ENCODE measurements at places on chromosomes 1 and 21.

DNA sequence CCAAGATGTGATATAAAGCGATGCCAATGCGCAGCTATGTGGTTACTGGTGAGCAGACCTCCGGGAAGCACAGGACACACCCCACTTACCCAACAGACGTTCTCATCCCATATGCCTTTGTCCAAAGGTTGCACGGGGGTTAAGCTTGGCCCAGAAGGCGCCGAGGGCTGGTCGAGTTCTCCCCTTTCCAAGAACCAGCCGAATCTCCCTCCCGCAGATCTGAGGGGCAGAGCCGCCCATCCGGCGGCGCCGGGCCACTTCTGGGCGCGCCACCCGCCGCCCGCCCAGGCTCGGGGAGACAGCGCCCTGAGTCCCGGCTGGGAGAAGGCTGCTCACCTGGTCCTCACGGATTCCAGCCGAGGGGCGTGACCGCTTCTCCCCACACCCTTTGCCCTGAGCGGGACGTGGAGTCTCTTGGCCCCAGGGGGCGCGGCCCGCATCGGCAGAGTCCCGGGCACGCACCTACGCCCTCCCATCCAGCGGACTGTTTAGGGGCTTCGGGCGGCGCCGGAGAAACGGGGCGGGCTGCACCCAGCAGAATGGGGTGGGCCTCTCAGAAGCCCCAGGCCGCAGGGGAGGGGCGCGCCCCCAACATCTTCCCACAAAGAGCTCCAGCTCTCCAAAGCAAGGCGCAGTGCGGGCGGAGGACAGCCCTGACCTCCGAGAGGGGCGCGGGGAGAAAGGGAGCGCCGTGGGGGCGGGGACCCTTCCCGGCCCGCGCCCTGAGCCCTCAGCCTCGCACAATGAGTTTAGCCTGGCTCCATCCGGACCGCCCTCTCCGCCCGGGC, 615 bp downstream of the GPR161 start:
- peak; percentile 25 for DNase-seq

GRCh38 chr1:119147661-119148090, 7.2 kb upstream of the WARS2 start:
- DNase-seq: peak; percentile 58

GRCh38 chr1:235500971-235501540, 3.2 kb downstream of the B3GALNT2 start:
- no peak for DNase-seq

GRCh38 chr1:23126801-23127200, 41.9 kb downstream of the LUZP1 start:
- DNase-seq: peak; percentile 58

GRCh38 chr21:30340714-30341573, 3.5 kb upstream of the KRTAP27-1 start:
- peak; percentile 20 for DNase-seq

- no peak for DNase-seq
These were observed 227.1 kb downstream of the DUSP10 start for GRCh38 chr1:221514806-221515205.

DNA sequence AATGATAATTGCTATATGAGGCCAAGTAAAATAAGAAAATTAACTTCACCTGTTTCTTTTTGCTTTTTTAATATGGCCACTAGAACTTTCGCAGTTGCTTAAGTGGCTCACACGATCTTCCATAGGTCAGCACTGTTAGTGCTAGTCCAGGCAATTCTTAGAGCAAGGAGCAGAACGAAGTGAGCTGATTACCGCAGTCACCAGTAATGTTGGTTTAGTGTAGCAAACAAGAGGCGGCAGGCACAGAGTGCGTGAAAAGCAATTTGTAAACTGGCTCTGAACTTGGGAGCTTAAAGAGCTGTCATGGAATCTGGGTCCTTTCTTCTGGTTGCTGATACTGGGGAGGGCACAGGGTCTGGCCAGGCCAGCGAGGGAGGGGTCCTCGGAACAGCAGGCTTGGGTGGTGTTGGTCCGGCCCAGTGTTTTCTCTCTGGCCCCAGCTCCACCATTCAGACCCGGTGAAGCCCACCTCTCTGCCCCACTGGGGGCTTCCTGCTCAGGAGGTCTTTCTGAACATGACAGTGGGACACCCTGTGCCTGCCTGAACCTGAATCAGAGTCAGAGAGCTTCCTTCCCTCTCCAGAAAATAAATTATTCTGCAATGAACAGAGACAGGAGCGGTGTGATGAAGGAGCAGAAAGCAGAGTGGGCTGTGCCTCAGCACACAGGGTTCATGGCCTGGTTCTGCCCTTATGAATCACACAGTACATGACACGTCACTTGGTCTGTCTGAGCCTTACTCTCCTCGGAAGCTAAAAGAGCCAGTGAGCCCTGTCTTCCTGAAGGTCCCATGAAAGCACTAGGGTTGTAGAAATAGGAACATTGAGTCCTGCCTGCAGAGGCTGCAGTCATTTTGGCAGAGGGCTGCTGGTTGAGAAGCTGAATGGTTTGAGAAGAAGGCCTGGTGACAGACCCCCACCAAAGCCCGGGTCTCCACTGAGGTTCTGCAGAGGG, 11.9 kb downstream of the ETS2 start:
- DNase-seq: peak; percentile 54

- no peak for DNase-seq
These were observed 3.9 kb upstream of the CLSTN1 start for GRCh38 chr1:9827558-9828185.

DNA sequence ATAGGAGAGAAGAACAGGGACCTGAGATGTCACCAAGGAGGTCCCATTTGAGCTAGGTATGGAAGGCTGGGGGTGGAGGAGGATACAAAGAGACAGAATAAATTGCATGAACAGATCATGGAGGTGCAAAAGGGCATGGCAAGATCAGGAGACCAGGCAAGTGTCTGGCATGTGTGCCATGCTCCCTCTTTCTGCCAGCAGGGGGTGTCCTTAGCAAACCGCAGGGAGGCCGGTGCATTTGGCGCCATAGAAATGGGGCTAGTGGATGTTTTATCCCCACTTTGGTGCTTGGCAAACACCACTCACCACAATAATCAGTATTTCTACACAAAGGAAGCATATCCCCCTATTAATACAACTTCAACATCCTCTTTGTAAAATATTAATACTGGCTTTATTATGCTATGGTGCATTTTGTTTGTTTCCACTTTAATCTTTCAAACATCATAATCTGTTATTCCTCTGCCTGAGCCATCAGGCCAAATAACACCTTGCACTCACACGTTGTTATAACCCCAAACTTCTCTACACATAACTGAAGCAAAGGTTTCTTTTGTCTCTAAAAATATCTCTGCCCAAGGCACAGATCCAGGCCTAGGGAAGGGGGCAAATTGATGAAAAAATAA, 25.9 kb downstream of the S100A6 start:
- DNase-seq: no peak

- DNase-seq: no peak
These were observed 888.2 kb upstream of the CXADR start for GRCh38 chr21:16624479-16625118.

GRCh38 chr1:76006234-76006633, 68.3 kb upstream of the ST6GALNAC3 start:
- peak; percentile 60 for DNase-seq

DNA sequence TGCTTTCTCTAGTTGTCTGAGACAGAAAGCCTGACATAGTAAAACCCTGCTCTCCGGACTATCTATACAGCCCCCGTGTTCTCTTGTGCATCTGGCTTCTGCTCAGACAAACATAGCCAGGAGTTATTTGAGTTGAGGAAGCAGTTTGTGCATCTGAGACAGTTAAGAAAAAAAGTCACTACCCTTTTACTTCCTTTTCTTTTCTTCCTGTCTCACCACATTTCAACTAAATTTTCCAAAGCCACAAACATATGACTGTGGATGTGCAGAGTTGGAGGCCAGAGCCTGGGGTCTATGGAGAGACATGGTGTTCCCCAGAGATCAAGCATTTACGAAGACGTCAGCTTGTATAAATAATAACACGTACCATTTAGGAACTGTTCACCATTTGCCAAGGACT, 158.5 kb upstream of the FGGY start:
- DNase-seq: no peak

GRCh38 chr1:110859062-110859461, 13.9 kb upstream of the CD53 start:
- no peak for DNase-seq

DNA sequence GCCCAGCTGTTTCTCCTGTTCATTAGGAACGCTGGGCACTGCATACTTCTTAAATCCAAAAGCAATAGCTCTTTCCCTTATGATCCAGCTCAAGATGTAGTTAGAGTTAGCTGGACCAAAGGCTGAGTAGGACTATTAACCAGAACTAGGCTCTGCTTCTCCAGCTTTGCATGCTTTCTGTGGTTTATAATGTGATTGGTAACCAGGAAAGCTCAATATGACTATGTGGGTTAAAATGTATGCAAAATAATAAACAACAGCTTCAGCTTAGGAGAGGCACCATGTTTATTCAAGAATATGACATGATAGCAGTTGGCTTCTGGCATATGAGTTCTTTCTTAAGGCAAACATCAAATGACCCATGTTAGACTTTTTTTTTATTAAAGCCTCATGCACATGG, 73.8 kb downstream of the LYPLAL1 start:
- DNase-seq: no peak

GRCh38 chr1:168005529-168005928, 68.7 kb upstream of the MPC2 start:
- DNase-seq: no peak

- peak; percentile 68 for DNase-seq
These were observed 28.0 kb upstream of the NRDC start for GRCh38 chr1:51906306-51907078.

DNA sequence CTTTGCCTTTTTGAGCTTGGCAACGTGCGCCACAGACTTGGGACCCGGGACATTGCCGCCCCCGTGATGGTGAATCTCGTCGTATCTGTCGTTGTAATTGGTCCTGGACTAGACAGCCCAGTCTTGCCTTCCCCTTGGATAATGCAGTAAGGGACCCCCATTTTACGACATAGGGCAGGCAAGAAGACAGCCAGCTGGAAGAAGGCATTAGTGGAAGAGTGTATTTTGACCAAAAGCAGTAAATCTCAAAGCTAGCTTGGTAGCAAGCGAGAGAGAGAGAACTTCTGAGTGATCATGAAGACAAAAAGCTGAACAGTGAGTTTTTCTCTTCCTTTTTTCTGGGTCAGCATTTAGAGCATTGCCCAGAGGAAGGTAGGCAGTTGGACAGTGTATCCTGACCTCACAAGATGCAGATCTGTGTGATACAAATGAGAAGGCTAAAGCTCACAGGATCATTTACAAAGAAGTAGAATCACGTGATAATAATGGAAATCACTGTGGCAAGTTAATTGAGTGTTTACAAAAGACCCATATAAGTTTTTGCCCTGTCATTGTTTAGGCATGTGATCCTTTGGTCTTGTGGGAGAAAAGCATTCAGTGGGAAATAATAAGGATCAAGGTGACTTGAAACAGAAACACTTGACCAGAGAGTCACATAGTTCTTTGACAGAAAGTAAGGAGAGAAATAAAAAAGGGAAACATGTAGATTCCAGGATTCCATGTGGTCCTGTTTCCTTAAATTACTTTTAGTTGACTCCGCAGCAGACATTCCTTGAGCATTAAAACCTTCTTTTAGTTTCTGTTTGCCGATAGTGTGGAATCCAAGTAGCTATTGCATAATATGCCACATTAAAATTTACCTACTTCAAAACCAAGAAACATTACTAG, 66.3 kb downstream of the CNST start:
- peak; percentile 97 for DNase-seq

- no peak for DNase-seq
These were observed 255.9 kb upstream of the KIAA0040 start for GRCh38 chr1:175448467-175448866.

- DNase-seq: no peak
These were observed 13.4 kb downstream of the PTPN14 start for GRCh38 chr1:214537872-214538473.

DNA sequence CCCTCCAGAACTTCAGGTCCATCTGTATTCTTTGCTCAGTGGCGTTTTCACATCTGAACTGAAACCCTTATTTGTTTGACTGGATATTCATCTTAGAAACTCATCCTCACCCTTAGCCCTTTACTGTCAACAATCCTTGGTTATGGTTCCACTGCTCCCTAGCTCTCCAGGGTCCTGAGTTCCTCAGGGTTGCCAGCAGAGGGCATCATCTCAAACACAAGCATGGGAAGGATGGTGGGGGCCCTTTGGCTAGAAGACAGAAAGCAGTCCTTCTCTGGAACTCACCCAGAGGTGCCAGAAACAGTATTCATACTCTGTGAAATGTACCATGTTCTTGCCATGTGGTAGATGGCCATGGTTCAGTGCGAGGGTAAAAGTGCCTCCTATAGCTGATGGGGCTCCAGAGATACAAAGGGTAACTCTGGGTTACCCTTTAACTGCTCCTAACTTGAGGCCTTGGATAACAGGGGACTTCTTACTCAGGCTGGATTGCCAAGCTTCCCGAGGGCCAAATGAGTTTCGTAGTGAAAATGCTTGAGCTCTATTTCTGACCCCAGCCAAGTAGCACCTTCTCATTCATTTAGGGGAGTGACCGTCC, 11.3 kb downstream of the NCSTN start:
- peak; percentile 12 for DNase-seq

- no peak for DNase-seq
These were observed 151.5 kb downstream of the SMYD3 start for GRCh38 chr1:246355411-246356230.

DNA sequence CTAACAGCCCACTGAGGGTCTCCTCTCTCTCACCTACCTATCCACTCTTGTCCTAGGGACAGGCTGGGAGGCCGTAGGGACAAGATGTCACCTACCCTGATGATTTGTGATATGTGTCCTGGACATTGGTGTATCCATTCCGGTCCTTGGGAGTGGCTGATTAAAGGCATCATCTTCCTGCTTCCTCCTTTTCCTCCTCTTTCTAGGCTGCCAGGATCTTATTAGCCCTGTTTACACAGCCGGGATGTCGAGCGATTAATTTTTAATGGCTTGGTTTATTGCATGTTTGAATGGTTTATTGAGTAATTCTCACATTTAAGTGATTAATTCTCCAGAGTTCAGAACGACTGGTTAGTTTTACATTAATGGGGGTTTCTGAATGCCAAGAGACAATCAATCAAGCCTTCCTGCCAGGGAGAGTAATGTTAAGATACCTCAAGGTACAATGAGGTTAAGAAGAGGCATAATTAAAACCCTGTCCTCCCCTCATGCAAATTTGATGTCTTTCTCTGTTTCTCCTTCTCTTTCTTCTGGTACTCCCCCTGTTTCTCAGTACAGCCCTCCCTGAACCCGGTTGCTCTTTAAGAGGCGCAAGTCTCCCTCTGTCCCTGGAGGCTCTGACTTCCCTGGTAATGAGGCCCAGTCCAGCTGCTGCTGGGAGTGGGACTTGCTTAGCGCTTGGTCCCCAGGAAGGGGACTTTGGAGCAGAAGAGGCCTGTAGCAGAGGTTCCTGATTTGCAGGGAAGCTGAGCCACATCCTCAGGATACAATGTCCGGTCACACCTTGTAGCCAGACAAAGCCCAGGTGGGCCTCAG, 50.9 kb downstream of the ACTL8 start:
- DNase-seq: no peak
